ENCODE measurements at places on chromosomes 2 and 18.

DNA sequence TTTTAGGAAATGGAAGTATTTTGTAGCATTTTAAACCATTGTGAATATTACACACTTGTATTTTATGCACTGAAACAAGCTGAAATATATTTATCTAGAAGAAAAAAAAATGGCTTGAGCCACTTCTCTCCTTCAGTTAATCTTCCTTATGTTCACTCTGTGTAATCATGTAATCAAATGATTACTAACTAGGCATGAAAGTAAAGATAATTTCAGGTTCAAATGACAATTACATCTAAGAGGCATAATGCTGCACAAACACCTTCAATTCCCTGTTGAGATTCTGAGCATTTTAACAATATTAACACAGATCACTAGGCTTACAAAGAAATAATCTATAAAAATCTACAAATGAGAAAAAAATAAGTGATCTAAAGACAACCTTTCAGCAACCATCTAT, 119.6 kb upstream of the ITGB6 start:
- no peak for DNase-seq

GRCh38 chr2:202400941-202401340, 24.8 kb downstream of the BMPR2 start:
- no peak for DNase-seq

DNA sequence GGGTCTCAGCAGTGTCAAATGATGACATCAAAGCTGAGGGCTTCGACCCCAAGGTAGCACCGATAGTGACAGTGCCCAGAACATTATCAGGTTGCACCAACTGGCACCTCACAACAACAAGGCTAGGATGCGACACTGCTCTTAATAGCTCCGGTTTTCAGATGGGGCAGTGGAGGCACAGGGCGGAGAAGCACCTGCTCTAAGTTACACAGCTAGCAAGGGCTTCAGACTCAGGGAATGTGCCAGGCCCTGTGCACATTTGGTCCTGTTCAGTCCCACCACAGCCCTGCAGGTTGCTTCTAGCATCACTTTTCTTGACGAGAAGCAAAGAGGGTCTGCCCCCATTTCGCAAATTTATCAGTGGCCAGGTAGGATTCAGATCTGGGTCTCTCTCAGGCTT, 74.1 kb downstream of the DGKD start:
- DNase-seq = no peak

- no peak for DNase-seq
These were observed 112.3 kb downstream of the COLEC12 start for GRCh38 chr18:388200-388599.

DNA sequence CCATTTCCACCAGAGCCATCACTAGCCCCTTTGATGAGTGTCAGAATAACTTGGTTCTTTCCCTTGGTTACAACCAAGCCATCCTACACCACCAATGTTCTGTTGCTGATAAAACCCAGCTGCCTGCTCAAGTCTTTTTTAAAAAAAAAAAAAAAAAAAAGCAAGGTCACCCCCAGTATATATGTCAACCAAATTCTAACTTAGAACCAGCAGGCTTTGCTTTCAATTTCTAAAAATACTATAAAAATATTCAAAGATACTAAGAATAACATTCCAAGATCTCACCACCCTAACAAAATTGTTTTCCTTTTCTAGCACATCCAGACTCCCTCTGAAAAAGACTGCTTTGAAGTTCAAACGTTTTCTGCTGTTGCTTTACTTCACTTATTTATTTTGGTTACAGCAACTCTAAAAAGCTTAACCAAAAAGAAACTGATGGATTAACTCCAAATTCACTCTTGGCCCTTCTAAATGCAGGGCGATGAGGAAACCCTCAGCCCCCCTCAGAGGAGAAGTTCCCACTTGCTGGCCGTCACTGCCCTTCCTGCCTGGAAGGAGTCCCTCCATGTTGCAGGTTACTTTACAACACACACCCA, 10.9 kb downstream of the UXS1 start:
- no peak for DNase-seq

GRCh38 chr2:104702031-104702850, 151.7 kb upstream of the POU3F3 start:
- DNase-seq = no peak

GRCh38 chr18:50193796-50194630, 934 bp downstream of the MYO5B start:
- no peak for DNase-seq

- DNase-seq = no peak
These were observed 1307.3 kb upstream of the ZEB2 start for GRCh38 chr2:145827235-145827634.

DNA sequence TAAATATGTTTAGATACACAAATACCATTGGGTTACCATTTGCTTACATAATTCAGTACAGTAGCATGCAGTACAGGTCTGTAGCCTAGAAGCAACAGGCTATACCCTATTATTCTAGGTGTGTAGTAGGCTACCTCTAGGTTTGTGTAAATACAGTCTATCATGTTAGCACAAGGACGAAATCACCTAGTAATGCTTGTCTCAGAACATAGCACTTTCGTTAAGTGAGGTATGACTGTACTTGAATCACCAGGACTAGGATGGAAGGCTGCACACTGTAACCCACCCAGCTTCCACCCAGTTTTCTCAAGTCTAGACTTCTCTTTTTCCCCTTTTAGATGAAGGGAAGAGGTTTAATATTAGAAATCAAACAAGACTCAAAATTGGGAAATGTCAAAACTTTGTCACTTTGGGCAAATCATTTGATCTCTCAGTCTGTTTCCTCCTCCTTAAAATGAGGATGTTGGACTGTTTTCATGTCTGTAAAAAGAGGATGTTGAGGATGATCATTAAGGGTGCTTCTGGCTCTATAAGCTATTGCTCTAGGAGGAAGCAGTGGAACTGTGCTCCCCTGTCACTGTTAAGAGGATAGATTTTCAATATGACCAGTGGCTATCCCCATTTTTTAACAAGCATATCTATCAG, 3.7 kb upstream of the SOCS6 start:
- DNase-seq = no peak

DNA sequence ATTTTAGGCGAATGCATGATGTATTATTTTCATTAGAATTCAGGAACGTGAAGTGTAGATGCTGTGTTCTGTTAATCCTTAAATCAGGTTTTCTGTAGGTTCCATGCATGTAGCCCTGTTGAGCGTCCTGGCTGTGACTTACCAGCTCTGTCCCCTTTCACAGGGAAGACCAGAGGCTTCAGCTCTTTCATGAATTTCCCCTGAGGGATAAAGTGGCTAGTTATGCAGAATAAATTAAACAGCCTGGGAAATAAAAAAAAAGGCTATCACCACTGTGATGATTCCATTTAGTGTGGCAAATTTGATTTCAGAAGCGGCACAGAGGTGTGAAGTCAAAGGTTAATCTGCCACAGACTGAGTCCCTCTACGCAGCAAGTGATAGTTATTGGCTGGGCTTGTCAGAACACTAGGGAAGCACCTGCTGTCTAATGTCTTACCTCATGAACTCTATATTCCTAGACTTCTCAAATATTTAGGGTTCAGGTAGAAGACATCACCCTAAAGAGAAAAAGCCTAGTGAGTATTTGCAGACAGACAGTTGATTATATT, 61.6 kb upstream of the LINC00305 start:
- DNase-seq = no peak

GRCh38 chr2:113187771-113188170, 14.0 kb downstream of the PSD4 start:
- no peak for DNase-seq

GRCh38 chr2:44866152-44866551, 75.3 kb upstream of the SIX3 start:
- DNase-seq = no peak

GRCh38 chr2:74537140-74537539, 7.4 kb downstream of the HTRA2 start:
- no peak for DNase-seq

GRCh38 chr2:220096406-220096805, 469.0 kb downstream of the SLC4A3 start:
- no peak for DNase-seq

DNA sequence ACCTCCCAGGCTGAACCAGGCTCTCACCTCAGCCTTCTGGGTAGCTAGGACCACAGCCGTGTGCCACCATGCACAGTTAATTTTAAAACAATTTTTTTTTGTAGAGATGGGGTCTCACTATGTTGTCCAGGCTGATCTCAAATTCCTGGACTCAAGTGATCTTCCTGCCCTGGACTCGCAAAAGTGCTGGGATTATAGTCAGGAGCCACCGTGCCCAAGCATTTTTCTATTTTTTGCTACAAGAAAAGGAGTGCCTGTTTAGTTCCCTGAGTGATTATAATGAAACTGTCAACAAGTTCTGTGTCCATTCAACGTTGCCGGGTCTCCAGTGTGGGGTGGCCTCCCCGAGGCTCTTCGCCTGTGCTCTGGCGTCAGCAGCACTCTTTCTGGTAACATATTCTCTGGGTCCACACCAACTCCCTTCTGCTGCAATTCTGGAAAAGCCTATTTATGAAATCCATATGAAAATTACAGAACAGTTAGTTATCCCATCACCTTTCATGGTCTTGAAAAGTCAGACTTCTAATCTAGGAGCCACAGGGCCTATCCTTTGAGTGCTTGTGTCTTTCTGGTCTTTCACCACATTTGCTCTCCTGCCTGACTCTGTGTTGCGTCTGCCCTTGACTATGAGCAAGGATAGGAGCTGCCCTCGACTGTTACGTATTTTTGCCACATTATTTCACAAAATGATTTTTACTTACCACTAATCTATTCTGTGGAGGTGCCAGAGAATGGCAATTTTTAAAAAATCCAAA, 172.7 kb downstream of the SOCS6 start:
- DNase-seq = no peak

DNA sequence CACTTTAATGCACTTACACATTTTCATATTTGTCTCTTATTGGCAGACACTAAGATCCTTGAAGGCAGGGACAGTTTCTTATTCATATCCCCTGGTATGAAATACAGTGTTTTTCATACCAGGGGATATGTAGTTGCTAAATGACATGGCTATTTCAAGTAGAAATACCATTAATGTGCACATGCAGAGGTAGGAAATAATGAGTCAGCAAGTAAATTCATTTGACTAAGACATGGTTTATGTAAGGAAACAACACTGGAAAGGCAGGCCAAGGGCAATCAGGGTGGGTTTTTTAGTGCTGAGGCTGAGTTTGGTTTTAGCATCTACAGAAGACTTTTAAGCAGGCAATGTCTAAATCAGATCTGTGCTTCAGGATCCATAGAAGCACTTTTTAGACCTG, 155.9 kb downstream of the WDPCP start:
- no peak for DNase-seq

DNA sequence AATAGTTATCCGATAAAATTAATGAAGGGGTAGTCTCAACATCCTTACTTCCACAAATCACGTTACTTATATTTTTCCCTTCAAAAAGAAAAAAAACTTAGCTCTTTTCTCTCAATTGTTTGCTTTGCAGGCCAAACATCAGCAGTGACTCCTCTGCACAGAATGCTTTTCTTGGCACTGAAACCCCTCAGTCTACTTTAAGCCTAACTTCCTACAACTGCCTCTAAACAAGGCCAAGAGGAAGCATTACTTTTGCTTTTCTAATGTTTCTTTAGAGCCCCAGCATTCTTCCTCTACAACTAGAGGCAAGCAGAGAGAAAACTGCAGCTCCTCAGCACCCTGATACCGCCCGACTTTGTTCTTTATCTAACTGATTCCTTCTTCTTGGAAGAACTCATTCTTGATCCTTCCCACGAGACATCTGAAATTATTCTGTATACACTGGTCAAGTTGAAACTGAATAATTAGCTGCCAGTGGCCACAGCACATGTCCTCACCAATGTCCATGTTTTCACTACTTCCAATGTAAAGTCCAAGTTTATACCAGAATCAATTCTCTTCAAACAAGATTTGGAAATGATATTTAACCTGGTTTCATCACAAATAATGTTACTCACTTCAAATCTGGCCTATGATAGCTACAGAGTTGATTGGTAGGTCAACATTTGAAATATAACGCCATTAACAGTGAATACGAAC, 55.3 kb downstream of the DTNB start:
- DNase-seq = no peak

- DNase-seq = no peak
These were observed 505.5 kb downstream of the LRRTM4 start for GRCh38 chr2:77016443-77017354.

DNA sequence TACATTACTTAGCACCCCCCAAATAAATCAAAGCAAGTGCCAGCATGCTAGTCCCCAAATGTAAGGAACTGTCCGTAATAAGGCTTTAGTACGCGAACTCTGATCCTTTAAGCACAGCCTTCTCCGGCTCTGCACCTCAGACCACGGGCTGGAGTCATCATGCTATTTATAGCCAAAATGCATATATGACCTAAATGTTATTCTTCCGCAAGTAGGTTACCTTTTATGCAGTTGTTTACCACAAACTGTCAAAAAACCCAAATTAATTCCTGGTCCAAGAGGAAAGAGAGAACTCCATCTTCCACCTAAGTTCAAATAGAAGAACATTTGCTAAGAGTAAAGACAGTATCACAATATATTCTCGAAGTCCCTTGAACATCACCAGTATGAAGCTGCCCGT, 42.7 kb downstream of the ZNF516 start:
- no peak for DNase-seq

- DNase-seq = no peak
These were observed 22.9 kb downstream of the DOK1 start for GRCh38 chr2:74577448-74577847.

GRCh38 chr2:86171295-86171694, 24.0 kb downstream of the IMMT start:
- no peak for DNase-seq

- DNase-seq = no peak
These were observed 200.3 kb upstream of the ACVR2A start for GRCh38 chr2:147644491-147644890.

DNA sequence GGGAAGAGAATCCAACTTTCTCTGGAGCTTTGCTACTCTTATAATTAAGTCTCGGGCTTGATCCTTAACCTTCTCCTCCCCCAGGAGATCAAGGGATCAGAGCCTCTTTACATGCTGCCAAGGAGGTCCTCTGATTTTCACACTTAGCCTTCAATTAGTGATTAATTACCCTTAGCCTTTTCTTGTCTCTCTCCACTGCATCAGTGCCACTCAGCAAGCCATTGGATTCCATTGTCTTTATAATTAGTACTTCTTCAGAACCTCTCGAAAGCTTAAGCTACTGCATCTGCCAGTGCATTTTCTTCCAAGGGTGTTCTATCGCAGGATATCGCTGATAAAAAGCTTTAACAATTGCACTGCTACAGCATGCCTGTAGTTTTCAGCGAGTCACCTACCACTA, 477.0 kb upstream of the MEIS1 start:
- DNase-seq = no peak

DNA sequence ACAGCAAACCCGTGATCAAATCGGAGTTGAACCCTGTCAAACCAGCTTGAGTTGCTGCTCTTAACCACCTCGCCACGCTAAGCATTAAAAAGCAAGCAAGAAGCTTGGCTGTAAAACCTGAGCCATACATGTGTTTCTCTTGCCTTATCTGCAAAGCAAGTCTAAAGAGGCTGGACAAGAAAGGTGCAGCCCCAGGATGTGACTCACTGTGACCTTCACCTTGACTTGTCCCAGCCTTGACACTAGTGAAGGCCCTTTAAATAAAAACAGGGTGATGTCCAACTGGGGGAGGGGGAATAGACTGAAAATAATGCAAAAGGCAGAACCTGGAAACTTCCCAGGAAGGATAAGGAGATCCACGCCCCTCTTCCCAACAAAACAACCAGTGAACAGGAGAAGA, 127.6 kb upstream of the NPAS2 start:
- no peak for DNase-seq

GRCh38 chr2:112644155-112644932, 1.4 kb upstream of the SLC20A1 start:
- DNase-seq = no peak

Data from Right ventricle myocardium inferior (tissue), 1 donor.